ENCODE measurements at places on chromosomes 13 and 19. TPM values are rescaled to one million over a fixed set of nuclear protein-coding genes. Genes with fewer than 3 reads are reported as not detected.
A peak's percentile ranks its signal among the peaks of the same experiment; 100 is the strongest.

DNA sequence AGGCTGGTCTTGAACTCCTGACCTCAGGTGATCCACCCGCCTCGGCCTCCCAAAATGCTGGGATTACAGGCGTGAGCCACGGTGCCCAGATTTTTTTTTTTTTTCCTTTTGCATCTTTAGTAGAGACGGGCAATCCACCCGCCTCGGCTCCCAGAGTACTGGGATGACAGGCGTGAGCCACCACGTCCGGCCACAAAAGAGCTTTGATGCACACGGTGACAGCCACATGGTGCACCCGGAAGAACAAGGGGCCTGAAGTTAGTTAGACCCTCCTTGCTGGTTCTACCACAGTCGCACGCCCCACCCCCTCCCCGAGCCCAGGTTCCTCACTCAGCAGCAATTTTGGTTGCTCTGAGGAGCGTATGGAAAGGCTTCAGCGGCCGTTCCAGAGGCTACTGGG lies 54.2 kb upstream of the USE1 start:
- H3K27me3 ChIP-seq, result no peaks in the 10 kb centered on the region
- no peaks in the 10 kb centered on the region for H3K4me1 ChIP-seq
- H3K27ac ChIP-seq, result no peak overlapping the region
- DNase-seq, result no peak
- peaks cover 96% of the 10 kb centered on the region for H3K36me3 ChIP-seq

- no peak overlapping the region for H3K27ac ChIP-seq
- H3K4me1 ChIP-seq, result no peaks in the 10 kb centered on the region
- no peaks in the 10 kb centered on the region for H3K27me3 ChIP-seq
Measured at GRCh38 chr13:99296398-99296797, 10.8 kb downstream of the GPR183 start.

DNA sequence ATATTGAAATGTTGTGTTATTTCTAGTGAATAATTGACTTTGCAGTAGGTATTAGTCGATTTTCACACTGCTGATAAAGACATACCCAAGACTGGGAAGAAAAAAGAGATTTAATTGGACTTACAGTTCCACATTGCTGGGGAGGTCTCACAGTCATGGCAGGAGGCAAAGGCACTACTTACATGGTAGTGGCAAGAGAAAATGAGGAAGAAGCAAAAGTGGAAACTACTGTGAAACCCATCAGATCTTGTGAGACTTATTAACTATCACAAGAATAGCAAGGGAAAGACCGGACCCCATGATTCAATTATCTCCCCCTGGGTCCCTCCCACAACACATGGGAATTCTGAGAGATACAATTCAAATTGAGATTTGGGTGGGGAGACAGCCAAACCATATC lies 9.9 kb upstream of the C5AR2 start:
- DNase-seq, result no peak
- no peak overlapping the region for H3K27ac ChIP-seq
- peaks cover 4% of the 10 kb centered on the region for H3K27me3 ChIP-seq
- no peak overlapping the region for H3K4me3 ChIP-seq

GRCh38 chr19:49468746-49469447 lies 5.1 kb upstream of the FLT3LG start:
- H3K36me3 ChIP-seq, result peaks cover 28% of the 10 kb centered on the region
- peak; percentile 97 for DNase-seq
- H3K4me1 ChIP-seq, result peaks cover 36% of the 10 kb centered on the region
- no peaks in the 10 kb centered on the region for H3K27me3 ChIP-seq
- peak overlapping the region; percentile 93 for H3K27ac ChIP-seq
- H3K4me3 ChIP-seq, result peak overlapping the region; percentile 27

DNA sequence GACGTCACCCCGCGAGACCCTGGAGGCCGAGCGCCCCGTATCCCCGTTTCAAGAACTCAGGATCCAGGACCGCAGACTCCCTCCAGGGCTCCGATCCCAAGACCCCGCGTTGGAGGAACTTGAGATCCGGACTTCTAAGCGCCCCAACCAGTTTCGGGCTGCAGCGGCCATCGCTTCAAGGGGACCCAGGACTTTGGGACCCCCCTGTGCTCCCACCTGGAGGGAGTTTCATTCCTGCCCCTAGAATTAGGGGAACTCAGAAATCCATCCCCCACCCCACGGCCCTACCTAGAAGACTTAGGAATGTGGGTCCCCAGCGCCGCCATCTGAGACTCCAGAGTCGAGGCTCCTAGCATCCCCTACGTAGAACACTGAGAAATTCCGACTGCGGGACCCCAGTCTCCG lies 400 bp downstream of the PLEKHG2 start:
- no peak for DNase-seq
- H3K27ac ChIP-seq, result peak overlapping the region; percentile 81
- H3K27me3 ChIP-seq, result no peaks in the 10 kb centered on the region
- peaks cover 45% of the 10 kb centered on the region for H3K4me1 ChIP-seq
- H3K4me3 ChIP-seq, result peak overlapping the region; percentile 93

DNA sequence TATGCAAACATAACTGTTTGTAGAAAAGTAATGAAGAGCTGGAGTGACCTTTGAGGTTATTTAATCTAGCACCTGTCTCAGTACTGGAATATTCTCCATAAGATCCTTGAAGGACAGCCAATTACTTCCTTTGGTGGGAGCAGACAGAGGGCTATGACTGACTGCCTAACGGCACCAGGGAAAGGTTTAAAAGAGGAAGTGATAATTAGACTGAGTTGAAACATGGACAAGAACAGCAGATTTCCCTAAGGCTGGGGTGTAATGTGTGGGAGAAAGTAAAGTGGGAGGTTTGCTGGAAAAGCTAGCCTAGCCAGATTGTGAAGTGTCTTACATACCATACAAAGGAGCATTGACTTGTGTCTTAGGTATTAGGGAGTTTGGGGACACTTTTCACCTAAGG lies 191.3 kb upstream of the PCDH9 start:
- H3K27ac ChIP-seq, result no peak overlapping the region
- H3K27me3 ChIP-seq, result no peaks in the 10 kb centered on the region
- H3K4me1 ChIP-seq, result no peaks in the 10 kb centered on the region
- H3K4me3 ChIP-seq, result no peak overlapping the region
- no peak for DNase-seq

DNA sequence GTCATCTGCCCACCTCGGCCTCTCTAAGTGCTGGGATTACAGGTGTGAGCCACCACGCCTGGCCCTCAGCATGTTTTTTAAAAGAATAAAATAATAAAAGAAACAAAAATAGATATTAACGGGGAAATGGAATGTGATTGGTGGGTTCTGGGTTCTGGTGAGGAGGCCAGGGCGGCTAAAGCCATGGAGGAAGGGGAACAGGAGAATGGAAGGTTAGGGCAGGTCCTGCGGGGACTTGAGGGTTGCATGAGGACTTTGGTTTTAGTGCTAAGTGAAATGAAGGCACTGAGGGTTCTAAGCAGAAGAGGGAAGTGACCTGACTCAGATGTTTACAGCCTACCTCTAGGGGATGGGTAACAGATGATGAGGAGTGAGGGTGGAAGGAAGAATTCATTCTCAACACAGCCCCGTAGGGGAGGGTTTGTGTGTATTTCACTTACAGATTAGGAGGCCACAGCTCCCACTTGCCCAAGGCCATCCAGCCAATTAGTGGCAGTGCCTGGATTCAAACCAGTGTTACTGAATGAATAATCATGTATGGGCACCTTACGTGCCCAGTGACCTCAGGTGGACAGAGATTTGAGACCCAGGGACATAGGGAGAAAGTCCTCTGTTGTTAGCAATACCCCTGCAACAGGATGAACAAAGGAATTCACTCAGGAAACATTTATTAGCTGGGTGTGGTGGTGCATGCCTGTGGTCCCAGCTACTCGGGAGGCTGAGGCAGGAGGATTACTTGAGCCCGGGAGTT lies 6.7 kb upstream of the MRPL4 start:
- no peaks in the 10 kb centered on the region for H3K36me3 ChIP-seq
- DNase-seq, result no peak
- H3K27me3 ChIP-seq, result no peaks in the 10 kb centered on the region
- H3K27ac ChIP-seq, result no peak overlapping the region
- H3K4me3 ChIP-seq, result no peak overlapping the region

DNA sequence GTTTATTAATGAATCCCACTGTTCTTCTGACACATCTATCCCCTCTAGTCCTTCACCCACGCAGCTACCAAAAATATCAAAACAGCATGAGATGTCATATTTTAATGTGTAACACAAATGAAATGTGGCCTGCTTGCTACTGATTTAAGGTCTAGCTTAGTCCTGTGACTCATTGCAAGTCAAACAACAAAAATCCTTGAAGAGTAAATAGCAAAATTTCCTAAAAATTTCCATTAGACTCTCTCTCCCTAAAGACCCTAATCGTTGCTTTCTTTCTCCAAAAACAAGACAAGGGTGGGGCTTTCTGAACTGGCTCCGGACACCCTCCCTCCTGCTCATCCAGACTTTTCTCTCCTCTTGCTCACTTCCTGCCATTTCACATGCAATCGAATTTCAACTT lies 99.9 kb upstream of the IPO5 start:
- H3K36me3 ChIP-seq, result no peaks in the 10 kb centered on the region
- H3K4me3 ChIP-seq, result no peak overlapping the region
- DNase-seq, result no peak
- no peak overlapping the region for H3K27ac ChIP-seq
- H3K27me3 ChIP-seq, result no peaks in the 10 kb centered on the region

ZNF610 gene
- 1.0 TPM for total RNA-seq

OR7D2 gene
- not detected for total RNA-seq

ZNF772 gene
- total RNA-seq, result 6.1 TPM

TSSK6 gene
- 3.4 TPM for total RNA-seq

ZNF460 gene
- total RNA-seq, result 101 TPM

KIR3DL2 gene
- total RNA-seq, result not detected

Data from suprapubic skin (tissue), 4 donors.